ENCODE measurements at places on chromosomes 6 and 20.

GRCh38 chr20:11511821-11512220, 405.9 kb upstream of the BTBD3 start:
- no peak for DNase-seq

GRCh38 chr20:50900261-50900660, 31.0 kb downstream of the ADNP start:
- no peak for DNase-seq

GRCh38 chr6:113650610-113650979, 206.6 kb upstream of the MARCKS start:
- DNase-seq: no peak

- no peak for DNase-seq
These were observed 115.7 kb downstream of the OGFRL1 start for GRCh38 chr6:71404145-71404966.

- DNase-seq: no peak
These were observed 413.3 kb downstream of the MAFB start for GRCh38 chr20:40275738-40276137.

- DNase-seq: no peak
These were observed 24.7 kb downstream of the KCNK17 start for GRCh38 chr6:39289490-39289889.

DNA sequence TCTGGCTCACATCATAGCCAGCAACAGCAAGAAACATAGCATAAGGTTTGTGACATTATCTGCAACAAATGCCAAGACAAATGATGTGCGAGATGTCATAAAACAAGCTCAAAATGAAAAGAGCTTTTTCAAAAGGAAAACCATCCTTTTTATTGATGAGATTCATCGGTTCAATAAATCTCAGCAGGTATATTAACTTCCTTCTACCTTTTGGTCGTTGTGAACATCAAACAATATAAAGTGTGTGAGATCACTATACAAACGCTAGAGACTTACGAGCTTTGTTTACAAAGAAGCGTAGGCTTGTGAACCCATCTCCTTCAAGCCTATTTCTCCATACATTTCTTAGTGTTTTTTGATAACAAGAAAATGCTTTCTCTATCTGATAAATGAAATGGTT, 3.5 kb downstream of the WRNIP1 start:
- no peak for DNase-seq

GRCh38 chr20:40782043-40782368, 93.0 kb upstream of the MAFB start:
- DNase-seq: no peak

DNA sequence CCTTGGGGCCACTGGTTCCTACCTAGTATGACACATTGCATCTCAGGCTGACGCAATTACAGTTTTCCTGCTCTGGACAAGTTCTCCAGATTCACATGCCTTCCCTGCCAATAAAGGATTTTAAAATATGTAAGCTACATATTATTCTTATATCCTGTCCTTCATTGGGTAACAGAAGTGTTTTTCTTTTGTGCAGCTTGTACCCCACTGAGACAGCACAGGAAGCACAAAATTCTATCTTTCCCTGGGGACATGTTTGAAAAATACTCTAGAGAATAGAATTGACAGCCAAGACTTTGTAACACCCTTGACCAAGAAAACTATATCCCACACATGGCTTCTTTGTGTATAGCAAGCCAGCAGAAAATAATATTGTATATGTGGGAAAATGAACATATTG, 456.8 kb downstream of the MAFB start:
- DNase-seq: no peak

GRCh38 chr6:77034161-77034560, 429.1 kb downstream of the HTR1B start:
- no peak for DNase-seq

- DNase-seq: no peak
These were observed 23.2 kb upstream of the UNC93A start for GRCh38 chr6:167267921-167268401.
